ENCODE measurements at places on chromosomes 11 and 22.

DNA sequence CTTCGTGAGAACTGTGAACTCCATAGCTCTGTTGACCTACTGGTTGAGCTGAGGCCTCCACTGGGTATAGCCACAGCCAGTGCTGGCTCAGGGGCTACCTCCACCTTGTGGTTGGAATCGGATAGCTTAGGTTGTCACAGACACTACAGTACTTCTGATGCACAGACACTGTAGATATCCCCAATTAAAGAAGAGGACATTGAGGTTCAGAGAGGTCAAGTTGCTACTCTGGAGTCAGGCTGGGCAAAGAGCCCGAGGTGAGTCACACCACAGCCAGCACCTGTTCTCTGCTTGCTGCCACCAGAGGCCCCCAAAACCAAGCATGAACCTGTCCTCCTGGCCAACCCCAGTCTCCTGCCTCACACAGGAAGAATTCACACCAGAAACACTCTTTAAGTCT is 5.4 kb downstream of the UFD1 start:
- no peak for DNase-seq

GRCh38 chr11:45655347-45655756 is 10.1 kb downstream of the CHST1 start:
- DNase-seq: no peak

GRCh38 chr11:73198677-73199076 is 19.4 kb upstream of the P2RY2 start:
- DNase-seq: no peak

DNA sequence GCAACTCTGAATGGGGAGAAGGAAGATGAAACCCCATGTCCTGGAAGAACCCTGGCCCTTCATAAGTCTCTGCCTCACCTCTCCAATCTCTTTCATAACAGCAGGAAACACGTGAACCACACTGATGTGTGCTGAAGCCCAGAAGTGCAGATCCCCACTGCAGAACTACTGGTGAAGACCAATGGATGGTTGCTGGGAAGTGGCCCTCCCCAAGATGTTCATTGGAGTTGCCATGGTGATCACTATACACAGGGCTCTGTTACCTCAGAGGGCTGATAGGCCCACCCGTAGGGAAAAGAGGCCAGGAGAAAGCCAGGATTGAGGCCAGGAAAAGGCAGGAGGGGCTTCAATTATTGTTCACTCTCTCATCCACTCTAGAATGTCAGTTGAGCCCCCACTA is 11.6 kb downstream of the TST start:
- DNase-seq: no peak

DNA sequence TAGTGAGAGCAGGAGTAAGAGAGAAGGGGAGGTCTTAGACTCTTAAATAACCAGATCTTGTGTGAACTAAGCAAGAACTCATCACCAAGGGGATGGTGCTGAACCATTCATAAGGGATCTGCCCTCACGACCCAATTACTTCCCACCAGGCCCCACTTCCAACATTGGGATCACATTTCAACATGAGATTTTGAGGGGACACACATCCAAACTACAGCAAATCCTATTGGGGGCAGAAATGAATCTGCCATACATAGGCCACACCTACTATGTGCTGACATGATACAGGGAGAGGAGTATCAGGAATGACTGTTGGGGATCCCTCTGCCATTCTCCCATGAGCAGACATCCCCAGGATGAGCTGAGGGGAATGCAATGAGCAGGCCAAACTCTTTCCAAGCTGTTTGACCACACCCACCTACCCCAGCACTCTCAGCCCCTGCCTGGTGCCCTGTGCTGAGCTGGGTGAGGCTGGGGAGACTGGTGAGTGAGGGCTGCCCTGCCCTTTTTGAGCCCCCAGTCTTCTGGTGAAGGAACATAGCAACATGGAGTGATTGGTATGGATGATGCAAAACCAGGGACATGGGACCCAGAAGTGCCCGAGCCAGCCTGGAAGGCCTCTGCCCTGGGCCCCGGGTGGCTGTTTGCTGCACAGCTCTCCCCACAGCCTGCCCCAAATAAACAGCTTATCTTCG is 1.2 kb upstream of the GTSE1 start:
- no peak for DNase-seq

GRCh38 chr11:125371431-125371935 is 124.6 kb downstream of the FEZ1 start:
- DNase-seq: no peak

DNA sequence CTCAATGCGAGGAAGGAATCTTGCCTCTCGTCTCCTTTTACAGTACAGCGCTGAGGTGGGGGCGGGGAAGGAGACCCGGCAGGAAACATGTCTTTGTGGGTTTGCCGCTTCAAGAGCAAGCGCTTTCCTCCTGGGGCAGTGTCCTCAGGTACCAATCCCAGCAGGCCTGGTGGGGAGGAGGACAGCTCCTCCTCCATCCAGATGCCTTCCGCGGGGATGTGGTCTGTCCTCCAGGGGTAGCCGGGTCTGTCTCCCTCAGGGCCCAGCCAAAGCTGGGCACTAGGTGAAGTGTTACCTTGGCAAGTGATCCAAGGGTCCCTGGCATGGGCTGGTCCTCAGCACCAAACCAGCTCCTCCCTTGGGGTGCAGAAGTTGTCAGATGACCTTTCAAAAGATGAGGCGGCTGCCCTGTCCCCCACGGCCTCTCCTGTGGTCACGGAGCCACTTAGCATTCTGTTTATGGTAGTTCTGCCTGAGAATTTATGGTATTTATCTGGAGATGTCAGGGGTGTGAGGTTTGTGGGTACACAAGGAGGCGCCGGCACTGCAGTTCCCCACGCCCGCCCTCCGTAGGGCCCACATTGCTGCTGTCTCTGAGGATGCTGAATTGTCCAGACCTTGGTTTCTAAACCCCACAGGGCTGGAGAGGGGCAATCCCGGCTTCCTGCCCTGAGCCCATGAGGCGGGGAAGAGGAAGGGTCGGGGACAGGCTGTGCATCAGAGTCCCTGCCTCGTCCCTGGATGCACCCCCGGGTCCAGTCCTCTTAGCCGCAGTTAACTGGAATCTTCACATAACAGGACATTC is 93.5 kb upstream of the ANO1 start:
- no peak for DNase-seq

DNA sequence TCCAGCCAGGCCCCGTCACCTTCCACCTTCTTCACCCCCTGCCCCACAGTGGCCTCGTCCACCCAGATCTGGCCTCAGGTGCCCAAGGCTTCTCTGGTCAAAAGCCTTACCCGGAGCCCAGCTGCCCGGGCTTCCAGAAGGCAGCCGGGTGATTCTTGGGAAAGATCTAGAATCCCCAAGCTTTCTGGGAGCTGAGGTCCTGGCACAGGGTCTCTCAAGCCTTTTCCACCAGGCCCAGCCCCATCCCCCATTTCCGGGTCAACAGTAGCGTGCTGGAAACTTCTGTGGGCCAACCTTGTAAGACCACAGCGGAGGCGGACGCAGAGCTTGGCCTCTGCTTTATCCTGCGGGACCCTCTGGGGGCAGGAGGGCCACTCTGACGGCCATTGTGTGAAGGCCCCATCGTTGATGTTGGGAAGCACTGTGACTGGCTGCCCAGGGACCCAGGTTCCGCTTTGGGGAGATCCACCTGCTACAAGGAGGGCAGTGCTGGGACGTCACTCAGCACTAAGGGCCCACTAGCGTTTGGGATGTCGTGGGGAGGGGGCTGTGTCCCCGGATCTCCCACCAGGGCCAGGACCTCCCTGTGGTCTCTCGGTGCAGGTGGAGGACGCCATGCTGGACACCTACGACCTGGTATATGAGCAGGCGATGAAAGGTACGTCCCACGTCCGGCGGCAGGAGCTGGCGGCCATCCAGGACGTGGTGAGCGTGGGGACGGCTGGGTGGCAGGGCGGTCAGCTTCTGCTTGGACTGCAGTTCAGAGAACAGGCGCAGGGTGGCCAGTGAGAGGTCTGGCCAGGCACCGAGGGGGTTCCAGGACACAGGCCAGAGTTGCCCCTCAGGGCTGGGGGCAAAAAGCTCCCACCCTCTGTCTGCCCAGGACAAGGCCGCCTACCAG is 11.5 kb downstream of the TSPAN32 start:
- no peak for DNase-seq

DNA sequence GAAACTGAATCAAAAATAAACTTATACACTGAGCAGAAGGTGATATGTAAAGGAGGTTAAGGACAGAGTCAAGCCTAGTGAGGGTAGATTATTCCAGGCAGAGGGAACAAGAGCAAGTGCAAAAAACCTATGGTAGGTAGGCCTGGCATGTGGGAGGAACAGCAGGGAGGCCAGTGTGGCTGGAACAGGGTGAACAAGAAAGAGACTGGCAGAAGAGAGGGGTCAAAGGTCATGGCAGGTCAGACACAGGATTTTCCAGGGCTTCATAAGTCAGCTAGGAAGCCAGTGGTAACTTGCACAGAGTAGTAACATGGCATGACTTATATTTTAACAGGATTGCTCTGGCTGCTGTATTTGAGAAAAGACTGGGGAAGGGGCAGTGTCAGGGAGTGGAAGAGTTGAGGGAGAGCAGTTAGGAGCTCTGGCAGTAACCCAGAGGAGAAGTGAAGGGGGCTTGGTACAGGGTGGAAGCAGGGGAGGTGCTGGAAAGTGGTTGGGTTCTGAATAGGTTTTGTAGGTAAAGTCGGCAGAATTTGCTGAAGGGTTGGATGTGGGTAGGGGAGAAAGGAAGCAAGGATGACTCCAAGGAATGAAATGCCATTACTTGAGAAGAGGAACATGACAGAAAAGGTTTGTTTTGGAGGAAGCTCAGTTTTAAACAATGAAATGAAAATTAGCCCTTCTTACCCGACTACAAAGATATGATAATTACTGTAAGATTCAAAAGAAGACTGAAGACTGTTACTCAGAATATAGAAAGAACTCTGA is 86.2 kb downstream of the ZNRF3 start:
- no peak for DNase-seq

DNA sequence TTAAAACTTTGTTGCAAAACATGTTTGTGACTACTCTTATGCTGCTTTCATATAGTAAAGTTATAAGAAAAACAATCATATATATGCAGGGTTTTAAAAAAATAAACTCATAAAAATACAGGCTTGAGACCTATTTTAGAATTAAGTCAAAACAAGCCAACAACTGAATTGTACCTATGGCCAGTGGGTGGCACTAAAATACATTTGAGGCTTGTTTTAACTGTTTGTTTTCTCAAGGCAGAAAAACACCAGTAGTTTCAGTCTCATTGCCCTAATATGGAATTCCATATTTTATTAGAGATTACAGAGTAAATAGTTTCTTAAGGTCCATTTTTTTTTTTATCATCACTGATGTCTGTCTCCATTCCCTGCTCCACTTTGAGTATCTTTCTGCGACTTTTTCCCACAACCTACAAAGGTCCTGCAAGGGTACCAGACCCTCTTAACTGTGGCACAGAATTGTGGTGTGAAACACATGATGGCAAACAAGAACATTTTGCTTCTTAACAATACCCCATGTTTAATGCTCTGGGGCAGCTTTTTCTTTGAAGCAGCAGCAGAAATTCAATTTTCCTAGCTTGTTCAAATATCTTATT is 8.5 kb upstream of the CCDC89 start:
- DNase-seq: no peak

GRCh38 chr11:15662285-15662684 is 547.6 kb downstream of the INSC start:
- no peak for DNase-seq

- no peak for DNase-seq
Measured at GRCh38 chr11:65499713-65500386, 1.0 kb downstream of the MALAT1 start.

DNA sequence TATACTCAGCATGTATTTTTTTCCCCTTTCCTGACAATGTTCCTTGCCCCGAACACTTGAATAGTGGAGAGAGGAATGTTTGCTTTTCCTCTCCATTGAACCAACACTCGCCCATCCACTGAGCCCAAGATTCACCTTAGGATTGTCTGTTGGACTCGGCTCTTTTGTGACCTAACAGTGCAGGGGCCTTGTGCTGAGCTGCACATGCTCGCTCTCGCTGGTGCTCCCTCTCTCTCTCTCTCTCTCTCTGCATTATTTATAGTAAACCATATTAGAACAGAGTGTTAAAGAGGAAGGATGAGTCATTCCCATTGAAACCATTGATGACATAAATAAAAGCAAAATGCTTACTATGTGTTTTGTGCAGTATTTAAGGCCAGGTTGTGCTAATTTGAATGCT is 20.7 kb downstream of the ZBTB16 start:
- DNase-seq: no peak

- no peak for DNase-seq
Measured at GRCh38 chr11:67351275-67352005, 1.9 kb downstream of the POLD4 start.

GRCh38 chr11:116263019-116263418 is 509.8 kb downstream of the BUD13 start:
- DNase-seq: no peak

- no peak for DNase-seq
Measured at GRCh38 chr11:125559888-125560287, 9.4 kb upstream of the EI24 start.

DNA sequence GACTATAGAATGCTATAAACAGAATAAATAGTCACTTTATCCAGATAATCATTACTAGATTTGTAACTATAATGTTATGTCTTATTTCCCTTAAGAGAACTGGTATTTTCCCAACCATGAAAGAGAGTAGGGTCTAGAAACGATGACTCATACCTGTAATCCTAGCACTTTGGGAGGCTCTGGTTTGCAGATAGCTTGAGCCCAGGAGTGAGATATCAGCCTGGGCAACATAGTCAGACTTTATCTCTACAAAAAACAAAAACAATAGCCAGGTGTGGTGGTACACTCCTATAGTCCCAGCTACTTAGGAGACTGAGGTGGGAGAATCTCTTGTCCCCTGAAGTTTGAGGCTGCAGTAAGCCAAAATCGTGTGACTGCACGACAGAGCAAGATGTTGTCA is 30.9 kb downstream of the OR52A5 start:
- DNase-seq: no peak

- DNase-seq: no peak
Measured at GRCh38 chr11:44736791-44737190, 10.0 kb downstream of the TSPAN18 start.

DNA sequence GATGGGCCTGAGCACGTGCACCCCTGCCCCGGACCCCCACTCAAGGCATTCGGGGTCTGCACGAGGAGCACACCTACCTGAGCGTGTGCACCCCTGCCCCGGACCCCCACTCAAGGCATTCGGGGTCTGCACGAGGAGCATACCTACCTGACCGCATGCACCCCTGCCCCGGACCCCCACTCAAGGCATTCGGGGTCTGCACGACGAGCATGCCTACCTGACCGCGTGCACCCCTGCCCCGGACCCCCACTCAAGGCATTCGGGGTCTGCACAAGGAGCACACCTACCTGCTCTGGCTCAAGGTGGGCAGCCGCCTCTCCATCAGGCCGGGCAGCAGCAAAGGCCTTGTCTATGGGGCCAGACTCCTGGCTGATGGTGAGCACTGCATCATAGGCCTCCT is 48.7 kb upstream of the LRRC32 start:
- no peak for DNase-seq

GRCh38 chr11:134562196-134562595 is 150.2 kb upstream of the B3GAT1 start:
- DNase-seq: no peak

GRCh38 chr11:62466444-62466843 is 47.6 kb downstream of the SCGB1A1 start:
- DNase-seq: no peak

DNA sequence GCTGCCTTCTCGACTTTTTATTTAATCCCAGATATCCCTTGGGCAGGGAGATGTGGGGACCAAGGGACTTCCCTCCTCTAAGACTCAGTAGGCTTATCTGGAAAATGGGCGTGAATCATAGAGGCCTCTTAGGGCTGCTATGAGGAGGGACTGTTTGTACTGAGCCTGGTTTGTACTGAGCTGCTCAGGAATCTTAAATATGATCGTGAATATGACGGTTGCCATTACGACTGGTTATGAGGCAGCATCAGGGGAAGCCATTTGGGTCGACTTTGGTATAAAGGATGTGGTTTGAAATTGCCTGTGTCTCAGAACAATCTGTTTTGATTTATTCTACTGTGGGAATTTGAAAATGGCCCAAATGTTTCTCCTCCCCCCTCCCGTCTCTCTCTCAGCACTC is 20.6 kb downstream of the TSPAN18 start:
- no peak for DNase-seq

Data from stimulated activated CD8-positive, alpha-beta memory T cell treated with anti-CD3 and anti-CD28 coated beads, Interleukin-7, amount 100 ng/mL, for 48 hours (primary cell).